ENCODE measurements at places on chromosomes 2 and 18. TPM values are rescaled to one million over a fixed set of nuclear protein-coding genes. Genes with fewer than 3 reads are reported as not detected.
A peak's percentile ranks its signal among the peaks of the same experiment; 100 is the strongest.

DNA sequence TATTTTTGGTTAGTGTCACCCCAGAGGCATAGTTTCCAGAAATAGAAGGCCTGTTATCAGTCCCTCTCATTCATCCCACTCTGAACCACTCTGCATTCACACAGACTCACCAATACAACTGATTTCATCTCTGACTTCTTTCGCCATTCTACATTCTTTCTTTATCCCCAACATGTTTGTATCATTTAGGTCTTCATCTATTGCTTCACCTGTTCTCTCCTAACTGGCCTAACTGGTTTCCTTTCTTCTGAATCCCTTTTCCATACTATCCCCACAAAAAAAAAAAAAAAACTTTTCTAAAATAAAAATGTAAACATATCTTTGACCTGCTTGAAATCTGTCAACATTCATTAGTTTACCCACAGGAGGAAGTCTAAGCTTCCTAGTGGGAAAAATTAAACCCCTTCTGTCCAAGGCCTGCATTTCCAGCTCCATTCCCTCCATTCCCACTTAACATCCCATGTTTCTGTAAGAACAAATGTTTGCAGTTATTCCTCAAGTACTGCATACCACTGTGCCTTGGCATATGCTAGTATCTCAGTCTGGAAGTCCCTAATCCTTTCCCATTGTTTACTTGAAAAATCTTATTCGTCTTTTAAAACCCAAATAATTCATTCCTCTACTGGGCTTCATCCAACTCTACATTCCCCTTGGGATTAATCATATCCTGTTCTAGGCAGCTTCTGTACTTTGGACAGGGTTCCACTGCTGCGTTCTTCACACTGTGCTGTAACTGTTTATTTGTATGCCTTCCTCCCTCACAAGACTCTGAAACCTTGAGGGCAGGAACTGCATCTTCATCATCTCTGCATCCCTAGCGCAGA lies 68.5 kb downstream of the FIGN start:
- no peak for DNase-seq

- DNase-seq, result no peak
Observed at GRCh38 chr2:163736433-163737189, 803 bp upstream of the FIGN start.

- DNase-seq, result no peak
Observed at GRCh38 chr2:150491943-150492342, 4.5 kb upstream of the RND3 start.

DNA sequence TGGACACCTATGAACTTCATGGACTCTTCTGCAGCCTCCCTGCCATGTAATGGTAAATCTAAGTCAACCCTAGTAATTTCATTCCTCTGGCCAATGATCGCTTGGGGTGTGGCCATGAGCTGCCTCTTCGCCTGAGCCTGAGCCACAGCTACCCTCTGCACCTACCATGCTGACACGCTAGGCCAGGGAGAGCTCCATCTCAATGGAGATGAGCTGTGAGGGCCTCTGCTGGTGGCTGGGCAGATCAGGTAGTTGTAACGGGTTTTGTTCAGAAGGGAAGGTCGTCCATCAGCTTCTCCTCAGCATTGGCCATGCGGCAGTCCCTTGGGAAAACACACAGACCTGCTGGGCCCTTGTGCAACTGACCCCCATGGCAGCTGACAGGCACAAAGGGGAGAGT lies 24.4 kb downstream of the MPHOSPH10 start:
- DNase-seq, result peak; percentile 50

DNA sequence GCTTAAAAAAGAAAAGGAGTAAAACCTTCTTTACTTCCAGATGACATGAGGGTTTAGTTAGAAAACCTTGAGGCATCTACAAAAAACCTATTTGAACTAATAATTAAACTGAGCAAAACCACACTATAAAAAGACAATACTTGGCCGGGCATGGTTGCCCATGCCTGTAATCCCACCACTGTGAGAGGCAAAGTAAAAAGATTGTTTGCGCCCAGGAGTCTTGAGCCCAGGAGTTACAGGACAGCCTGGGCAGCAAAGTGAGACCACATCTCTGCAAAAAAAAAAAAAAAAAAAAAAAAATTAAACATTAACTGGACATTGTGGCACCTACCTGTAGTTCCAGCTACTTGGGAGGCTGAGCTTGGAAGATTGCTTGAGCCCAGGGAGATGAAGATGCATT lies 502.8 kb upstream of the LRRTM4 start:
- DNase-seq, result no peak

DNA sequence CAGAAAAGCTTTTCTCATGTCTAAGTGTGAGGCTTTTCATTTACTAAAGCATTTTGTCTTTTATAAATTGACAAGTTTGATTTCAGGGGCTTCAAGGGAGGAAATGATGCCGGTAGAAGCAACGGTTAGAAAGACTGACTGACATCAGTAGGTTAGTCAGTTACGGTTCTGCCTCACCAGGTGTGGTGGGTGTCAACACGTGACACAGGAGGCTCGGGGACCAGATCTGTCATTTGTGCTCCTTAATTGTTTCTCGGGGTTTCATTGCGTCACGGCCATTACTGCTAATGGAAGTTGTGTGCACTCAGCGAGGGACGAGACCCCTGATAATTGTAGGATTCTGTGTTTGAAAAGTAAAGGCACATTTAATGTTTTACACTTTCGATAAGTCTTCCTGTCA lies 18.9 kb upstream of the PTPRM start:
- DNase-seq, result no peak

DNA sequence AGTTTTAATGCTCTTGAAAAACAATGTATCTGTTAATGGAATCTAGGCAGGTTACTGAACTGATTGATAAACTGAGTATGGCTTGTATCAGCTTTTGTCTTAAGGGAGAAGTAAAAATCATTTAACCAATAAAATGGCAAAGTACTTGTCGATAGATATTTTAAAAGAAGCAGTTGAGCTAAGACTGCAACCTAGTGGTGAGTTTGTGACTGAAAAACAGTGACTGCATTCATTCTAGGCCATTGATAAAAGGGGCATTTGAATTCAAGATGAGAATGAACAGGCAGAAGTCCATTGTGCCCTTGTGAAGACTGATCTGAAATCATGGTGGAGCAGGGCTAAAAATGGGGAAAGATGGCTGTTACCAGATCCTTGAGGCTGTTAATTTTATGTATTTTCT lies 59.4 kb upstream of the MSTN start:
- no peak for DNase-seq

DNA sequence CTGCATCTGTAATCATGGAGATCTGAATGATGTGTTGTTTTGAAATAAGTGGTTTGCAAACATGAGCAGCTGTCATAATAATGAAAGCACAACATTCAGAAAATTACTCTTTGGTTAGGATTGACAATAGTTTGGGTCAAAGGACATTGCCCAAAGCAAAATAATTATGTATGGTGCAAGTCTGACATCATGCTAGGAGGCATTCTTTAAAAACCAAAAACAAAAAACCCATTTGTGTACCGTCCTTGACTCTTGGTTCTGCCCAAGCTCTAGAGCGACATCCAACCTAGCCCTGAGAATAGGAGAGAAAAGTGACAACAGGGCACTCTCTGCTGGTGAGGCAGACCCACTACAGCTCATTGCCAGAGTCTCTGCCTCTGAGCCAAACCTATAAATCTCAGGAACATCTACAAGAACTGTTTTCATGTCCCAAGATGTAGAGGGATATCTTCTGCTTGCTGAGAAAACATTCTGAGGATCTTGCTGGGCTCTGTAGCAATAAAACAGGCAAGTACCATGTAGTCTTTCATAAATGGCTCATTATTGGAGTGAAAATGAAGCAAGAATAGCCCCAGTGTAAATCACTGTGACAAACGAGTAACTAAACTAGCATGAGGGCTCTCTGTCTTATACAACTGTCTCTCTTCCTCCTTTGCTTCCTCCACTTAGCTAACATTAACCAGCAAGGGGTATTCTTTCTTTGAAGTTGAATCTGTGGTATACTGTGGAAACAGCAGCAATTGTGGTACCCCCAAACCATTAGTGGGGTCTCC lies 266.8 kb upstream of the CXCR4 start:
- DNase-seq, result peak; percentile 71

DNA sequence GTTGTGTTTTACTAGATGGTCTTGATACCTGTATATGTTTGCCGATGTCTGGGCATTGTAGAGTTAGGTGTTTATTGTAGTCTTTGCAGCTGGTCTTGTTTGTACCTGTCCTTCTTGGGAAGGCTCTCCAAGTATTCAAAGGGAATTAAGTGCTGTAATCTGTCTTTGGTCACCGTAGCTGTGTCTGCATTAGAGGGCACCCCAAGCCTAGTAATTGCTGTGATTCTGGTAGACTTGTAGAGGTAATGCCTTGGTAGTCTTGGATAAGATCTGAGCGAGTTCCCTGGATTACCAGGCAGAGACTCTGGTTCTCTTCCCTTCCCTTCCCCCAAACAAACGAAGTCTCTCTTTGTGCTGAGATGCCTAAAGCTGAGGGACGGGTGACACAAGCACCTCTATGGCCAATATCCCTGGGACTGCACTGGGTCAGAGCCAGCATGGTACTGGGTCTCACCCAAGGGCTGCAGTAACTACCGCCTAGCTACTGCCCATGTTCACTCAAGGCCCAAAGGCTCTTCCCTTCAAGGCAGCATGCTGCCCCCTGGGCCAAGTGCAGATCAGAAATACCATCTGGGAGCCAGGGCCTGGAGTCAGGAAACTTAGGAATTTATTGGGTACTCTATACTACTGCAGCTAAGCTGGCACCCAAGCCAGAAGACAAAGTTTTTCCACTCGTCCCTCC lies 27.1 kb downstream of the STPG4 start:
- no peak for DNase-seq

DNA sequence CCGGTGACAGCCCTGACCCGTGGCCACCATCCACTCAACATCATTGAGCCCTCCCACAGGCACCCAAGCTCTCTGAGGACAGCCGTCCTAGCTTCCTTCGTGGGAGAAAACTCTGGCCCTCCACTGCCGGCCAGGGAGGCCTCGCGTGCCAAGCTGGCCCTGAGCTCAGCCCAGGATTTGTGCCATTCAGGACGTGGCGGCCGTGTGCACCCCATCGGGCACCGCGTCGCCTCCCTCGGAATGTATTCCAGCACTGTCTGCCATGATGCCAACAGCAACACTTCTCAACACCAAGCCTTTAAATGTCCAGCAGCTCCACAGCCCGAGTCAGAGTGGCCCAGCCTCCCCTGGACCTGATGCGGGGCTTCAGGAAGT lies 35.7 kb downstream of the ZNF516 start:
- no peak for DNase-seq

DNA sequence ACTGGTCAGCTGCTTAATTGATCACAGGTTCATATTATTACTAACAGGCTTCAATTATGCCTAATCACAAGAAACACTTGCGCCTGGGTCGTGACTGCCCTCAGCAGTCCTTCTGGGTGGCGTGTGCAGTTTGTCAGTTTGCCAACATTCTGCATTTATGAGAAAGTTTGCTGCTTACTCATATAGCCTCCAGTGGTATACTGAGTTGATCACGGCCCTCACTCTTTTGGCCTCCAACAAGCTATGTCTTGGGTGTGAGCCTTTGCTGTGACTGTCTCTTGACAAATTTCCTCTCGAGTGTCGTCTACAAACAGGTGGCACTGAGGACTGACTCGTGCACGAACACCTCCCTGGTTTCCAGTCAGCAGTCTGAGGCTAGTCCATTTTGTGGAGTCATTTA lies 27.3 kb downstream of the DCDC2C start:
- no peak for DNase-seq

DNA sequence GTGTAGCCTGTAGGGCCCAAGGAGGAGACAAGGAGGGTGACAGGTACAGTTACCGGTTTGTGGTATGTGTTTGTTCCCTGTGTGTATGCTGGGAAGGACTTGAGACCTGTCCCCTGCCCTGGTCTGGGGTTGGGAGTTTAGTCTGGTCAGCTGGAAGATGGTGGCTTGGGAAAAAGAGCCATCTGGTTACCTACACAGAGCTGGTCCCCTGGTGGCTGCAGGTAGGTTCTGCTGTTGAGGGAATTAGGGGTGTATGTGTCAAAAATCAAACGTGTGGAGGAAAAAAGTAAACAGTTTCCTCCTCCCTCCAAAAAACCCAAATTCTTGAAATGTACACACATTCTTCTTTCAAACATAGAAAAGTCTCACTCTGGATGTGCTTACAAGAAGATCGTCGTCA lies 24.3 kb downstream of the PTMA start:
- DNase-seq, result no peak

DNA sequence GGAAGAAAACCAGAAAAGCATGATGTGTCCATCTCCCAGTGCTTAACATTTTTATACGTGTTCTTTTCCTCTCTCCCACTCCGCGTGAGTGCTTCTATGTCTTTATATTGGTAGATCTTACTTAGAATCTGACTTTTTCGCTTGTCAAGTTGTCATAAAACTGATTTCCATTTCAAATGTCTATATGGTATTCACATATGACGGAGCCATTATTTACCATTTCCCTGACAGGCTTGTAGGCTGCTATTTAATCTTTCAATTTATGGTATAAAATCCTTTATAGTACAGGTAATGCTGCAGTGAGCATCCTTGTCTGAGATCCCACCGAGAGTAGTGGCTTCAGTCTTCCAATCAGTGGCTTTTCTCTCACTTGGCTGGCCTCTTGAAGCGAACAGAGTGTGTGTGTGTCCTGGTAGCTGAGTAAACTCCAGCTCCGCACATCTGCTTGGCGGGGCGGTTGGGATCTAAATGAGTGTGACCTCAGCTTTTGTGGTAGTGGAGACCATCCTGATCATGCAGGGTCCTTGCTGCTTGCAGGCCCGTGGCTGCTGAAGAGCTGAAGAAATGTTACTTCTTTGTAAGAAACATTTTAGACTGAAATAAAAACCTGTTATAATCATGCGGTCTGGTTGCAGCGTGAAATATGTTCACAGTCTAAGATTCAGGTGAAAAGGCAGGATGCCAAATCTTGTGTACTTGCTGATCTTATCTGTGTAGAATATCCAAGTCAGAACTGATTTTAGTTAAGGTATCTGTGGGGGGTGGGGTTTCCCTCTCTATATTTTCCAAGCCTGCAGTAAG lies 40.2 kb downstream of the INPP4A start:
- DNase-seq, result no peak

- no peak for DNase-seq
Observed at GRCh38 chr2:25308599-25308998, 33.1 kb downstream of the DNMT3A start.

GRCh38 chr2:143682436-143683055 lies 553.3 kb downstream of the ARHGAP15 start:
- DNase-seq, result no peak

The SERPINB4 gene
- total RNA-seq, result not detected

The MOCOS gene
- 0.64 TPM for total RNA-seq

The IL1RN gene
- 1.8 TPM for total RNA-seq

The CNTNAP5 gene
- not detected for total RNA-seq

The LIMS3 gene
- total RNA-seq, result 0.63 TPM

The SCG2 gene
- total RNA-seq, result 0.12 TPM

The BCL2L11 gene
- 11.9 TPM for total RNA-seq

The DYNAP gene
- not detected for total RNA-seq

The C18orf54 gene
- total RNA-seq, result 13.9 TPM

The AFTPH gene
- 43.5 TPM for total RNA-seq
